GM13977 (cell line): ENCODE measurements at places on chromosomes 6 and 20.

GRCh38 chr6:63263444-63263843 lies 52.2 kb downstream of the FKBP1C start:
- DNase-seq, result no peak

DNA sequence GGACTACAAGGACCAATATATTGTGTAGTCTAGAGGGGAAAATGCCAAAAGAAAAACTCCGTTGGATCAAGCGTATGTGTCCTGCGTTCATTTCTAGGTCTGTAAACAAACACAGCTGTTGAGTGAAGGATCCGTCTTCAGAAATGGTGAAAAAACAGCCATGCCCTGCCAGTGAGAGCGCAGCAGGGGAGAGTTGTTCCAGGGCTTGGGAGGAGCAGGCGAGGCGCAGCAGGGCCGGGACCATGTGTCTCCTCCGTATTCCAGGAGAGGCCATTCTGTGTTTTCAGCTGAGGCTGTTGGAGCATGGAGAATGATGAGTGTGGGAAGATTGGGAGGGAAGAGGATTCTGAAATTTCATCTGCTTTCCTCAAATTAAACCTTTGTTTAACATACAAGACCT lies 38.0 kb downstream of the BMP6 start:
- DNase-seq, result no peak

GRCh38 chr6:143426026-143426425 lies 24.5 kb downstream of the ADAT2 start:
- no peak for DNase-seq

DNA sequence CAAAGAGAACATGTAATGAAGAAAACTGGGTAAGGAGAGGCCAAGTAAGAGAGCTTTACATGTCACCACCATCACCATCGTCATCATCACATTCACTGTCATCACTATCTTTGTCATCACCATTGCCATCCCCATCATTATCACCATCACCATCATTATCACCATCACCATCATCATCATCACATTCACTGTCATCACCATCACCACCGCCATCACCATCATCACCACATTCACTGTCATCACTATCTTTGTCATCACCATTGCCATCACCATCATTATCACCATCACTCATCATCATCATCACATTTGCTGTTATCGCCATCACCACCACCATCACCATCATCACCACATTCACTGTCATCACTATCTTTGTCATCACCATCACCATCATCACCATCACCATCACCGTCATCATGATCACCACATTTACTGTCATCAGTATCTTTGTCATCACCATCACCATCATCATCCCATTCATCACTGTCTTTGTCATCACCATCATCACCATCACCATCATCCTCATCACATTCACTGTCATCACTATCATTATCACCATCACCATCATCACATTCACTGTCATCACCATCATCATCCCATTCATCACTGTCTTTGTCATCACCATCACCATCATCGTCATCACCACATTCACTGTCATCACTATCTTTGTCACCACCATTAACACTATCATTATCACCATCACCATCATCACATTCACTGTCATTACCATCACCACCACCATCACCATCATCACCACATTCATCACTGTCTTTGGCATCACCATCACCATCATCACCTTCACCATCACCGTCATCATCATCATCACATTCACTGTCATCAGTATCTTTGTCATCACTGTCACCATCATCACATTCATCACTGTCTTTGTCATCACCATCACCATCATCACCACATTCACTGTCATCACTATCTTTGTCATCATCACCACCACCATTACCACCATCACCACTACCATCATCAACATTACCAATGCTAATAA lies 172.3 kb downstream of the ERMARD start:
- no peak for DNase-seq

GRCh38 chr6:35534407-35535170 lies 21.9 kb upstream of the TULP1 start:
- DNase-seq, result no peak

GRCh38 chr6:130769861-130770260 lies 57.3 kb upstream of the SMLR1 start:
- DNase-seq, result no peak

- no peak for DNase-seq
Measured at GRCh38 chr6:36306375-36306774, 30.3 kb downstream of the BNIP5 start.

- no peak for DNase-seq
Measured at GRCh38 chr6:25324066-25324762, 45.0 kb downstream of the CARMIL1 start.

- no peak for DNase-seq
Measured at GRCh38 chr6:137522831-137523230, 28.6 kb upstream of the OLIG3 start.

DNA sequence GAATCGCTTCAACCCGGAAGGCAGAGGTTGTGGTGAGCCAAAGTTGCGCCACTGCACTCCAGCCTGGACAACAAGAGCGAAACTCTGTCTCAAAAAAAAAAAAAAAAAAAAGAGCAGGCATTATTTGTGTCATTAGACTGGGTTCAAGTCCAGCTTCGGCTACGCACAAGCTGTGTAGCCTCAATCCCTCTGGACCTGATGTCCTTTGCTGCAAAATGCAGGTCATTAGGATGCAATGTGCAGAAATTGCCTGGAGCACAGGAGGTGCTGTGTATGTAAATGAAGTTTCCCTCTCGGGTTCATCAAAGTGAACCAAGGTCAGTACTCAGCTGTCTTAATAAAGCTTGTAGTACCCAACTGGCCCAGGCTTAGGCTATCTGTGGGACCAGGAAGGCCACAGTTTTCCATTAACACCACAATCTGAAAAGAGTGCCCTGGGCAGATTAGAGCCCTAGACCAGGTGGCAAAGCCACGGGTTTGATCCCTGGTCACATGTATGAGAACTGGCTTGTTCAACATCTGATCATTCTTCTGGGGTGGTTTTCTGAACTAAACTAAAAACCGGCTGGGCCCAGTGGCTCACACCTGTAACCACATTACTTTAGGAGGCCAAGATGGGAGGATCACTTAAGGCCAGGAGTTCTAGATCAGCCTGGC lies 155.3 kb downstream of the ZMYND8 start:
- no peak for DNase-seq

- peak; percentile 63 for DNase-seq
Measured at GRCh38 chr6:116476002-116476678, 15.0 kb downstream of the CALHM6 start.

- no peak for DNase-seq
Measured at GRCh38 chr6:34546551-34547321, 9.4 kb downstream of the SPDEF start.

GRCh38 chr6:73503027-73503772 lies 17.6 kb downstream of the EEF1A1 start:
- no peak for DNase-seq

GRCh38 chr6:160221423-160221822 lies 37.2 kb downstream of the SLC22A2 start:
- no peak for DNase-seq

- no peak for DNase-seq
Measured at GRCh38 chr20:56860413-56860812, 231.3 kb downstream of the TFAP2C start.

- DNase-seq, result peak; percentile 36
Measured at GRCh38 chr6:29827579-29828470, at the start of gene HLA-G. Gene HLA-G (plus strand): TSS chr6:29827825. CDS start chr6:29827845, 20 bp downstream.

- no peak for DNase-seq
Measured at GRCh38 chr20:44186674-44187053, 324 bp downstream of the JPH2 start.

GRCh38 chr6:43917878-43918382 lies 147.9 kb downstream of the VEGFA start:
- no peak for DNase-seq

DNA sequence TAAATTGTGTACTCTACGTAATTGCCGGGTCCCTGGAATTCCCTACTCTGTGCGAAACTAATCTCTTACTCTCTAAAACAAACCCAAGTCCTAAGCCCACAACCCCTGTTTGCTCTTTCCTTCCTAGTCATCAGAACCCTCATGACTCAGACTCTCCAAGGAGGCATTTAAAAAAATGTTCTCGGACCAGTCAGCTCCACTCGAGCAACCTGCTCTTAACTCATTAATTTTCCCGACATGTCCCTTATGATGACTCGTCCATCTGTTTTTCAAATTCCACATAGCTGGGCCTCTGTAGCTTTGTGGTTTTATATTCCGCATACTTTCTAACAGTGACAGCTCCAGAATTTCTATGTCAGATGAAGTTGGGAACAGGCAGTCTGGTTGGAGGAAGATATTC lies 2.6 kb upstream of the MUC22 start:
- DNase-seq, result no peak

DNA sequence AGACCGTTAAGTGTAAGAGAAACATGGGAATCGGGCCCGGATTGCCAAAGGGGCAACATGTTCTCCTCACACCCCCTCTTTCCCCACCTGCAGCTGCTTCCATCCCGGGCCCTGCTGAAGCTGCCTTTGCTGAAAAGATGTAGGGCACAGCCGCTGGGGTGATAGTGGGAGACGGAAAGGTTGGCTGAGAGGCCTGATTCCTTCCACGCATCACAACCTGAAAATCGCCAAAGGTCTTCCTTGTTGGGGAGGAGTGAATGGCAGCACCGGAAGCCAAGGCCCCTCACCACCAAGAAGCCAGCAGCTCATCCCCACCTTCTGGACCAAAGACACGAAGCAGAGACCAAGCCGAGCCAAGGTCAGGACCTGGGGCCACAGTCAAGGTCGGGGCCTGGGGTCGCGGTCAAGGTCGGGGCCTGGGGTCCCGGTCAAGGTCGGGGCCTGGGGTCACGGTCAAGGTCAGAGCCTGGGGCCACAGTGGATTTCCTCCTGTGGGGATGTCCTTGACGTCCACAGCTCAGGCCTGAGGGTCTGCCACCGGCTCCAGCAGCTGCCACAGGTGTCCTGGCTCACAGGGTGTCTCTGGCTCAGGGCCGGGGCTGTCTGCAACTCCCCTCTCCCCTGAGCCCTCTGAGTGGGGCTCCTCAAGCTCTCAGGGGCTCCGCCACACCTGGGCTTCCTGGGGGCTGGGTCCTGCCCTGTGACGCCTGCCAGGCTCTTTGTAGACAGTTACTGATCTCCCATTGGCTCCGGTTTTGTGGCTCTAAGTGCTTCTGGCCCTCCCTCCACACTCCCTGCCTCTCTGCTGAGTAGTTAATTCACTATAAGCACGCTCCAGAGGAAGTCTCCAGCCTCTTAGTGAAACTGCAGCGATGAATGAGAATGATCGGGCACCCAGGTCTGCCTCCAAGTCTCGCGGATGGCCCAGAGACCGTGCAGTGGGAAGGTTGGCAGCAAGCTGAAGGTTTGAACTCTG lies 5.5 kb upstream of the CHRNA4 start:
- DNase-seq, result no peak

GRCh38 chr6:156697225-156697830 lies 79.8 kb upstream of the ARID1B start:
- no peak for DNase-seq

DNA sequence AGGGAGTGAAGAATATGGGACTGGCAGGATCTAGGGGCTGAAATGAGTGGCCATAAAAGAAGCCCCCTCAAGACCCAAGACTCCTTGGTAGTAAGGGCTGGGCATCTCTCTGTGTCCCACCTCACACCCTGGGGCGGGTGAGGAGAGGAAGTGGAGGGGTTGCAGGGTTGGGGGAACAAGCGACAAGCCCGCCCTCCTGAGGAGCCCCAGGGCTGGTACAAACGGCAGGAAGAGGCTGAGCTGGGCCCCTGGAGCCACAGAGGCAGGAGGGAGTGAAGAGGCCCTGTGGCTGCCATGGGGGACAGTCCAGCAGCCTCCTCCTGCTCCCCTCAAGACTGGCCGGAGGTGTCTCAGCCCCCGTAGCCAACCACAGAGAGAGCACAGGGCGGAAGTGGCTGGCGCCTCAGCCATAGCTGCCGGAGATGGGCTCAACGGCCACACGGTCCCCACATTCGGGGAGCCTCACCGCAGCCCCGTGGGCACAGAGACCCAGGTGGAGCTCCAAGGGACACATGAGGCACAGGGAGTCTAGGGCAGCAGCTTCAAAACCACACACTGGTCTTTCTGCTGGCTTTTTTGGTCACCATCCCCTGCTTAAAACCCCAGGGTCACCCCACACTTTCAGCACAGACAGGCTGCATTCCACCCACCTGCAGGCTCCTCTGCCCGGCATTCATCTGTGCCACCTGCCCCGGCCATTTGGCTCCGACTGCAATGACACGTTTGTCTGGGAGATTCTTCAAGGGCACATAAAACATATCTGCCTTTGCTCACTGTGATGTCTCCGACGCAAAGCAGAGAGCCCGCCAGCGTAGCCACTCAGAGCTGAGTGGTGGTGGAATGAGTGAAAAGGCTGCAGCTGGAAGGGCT lies 524 bp downstream of the C20orf203 start:
- peak; percentile 73 for DNase-seq

- peak; percentile 77 for DNase-seq
Measured at GRCh38 chr6:43770372-43771209, 580 bp downstream of the VEGFA start.

- no peak for DNase-seq
Measured at GRCh38 chr6:37602346-37602745, 95.3 kb downstream of the MDGA1 start.

DNA sequence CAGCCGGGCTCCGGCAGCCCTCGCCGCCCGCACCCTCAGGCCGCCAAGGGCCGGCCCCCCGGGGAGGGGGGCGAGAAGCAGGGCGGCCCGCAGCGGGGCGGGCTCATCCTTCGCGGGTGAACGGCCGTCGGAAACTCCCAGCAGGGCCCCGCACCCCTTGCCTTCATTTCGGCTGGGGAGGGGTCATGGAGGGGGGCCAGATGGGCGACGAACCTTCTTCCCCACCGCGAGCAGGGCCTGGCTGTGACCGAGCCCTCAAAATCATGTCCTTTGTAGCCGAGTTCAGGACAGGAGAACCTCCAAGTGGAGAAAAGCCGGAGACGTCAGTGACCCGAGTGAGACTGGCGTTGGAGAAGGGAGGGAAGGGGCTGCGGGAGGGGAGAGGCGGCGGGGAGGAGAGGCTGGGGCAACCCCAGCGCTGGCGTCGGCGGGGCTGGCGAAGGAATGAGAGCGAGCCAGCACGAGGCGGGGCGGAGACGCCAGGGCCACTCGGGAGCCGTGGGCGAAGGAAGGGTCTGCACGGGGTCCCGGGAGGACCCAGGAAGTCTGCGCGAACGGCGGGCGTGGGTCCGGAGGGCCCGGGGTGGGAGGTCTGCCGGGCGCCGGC lies 571 bp upstream of the FOXC1 start:
- no peak for DNase-seq

DNA sequence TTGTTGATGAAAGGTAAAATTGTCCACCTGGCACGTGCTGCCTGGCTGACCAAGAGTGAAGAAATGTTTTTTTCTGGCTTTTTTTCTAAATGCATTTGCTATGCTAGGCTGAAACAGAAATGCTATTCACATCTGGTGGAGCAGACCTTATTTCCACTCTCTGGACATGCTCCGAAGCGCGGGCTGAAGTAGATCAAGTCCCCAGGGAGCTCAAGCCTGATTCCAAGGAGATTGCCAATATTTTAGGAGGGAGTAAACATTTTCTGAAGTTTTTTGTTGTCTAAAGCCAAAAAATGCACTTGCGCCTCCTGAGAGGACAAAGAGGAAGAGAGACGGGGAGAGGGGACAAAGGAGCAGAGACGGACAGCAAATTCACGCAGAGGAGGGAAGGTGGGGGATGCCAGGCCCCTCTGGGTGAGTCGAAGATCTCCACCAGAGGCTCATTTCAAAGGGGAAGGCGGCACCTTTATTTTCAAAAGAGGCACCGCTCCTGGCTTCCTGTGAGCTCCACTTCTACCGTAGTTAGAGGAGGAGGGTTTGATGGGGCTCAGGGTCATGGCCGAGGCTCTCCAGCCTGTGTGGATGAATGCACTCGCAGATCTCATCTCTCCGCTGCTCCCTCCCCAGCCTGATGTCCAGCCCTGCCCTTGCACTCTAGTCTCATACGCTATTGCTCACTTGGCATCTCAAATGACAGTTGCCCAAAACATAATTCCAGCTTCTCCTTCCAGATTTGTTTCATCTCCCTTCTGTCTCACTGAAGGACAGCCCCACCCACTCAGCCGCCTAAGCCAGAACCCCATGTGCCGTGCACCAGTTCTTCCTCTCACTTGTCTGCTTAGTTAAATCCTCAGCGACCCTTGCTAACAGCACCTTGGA lies 23.1 kb upstream of the SMOC2 start:
- no peak for DNase-seq
